Testis (tissue), 5 donors: ENCODE measurements at places on chromosomes 16 and 17.

GRCh38 chr16:71956486-71956885, 43.7 kb downstream of the PKD1L3 start:
- no peaks in the 10 kb centered on the region for H3K4me1 ChIP-seq
- H3K27me3 ChIP-seq = no peaks in the 10 kb centered on the region
- no peak overlapping the region for H3K27ac ChIP-seq
- DNase-seq = no peak

DNA sequence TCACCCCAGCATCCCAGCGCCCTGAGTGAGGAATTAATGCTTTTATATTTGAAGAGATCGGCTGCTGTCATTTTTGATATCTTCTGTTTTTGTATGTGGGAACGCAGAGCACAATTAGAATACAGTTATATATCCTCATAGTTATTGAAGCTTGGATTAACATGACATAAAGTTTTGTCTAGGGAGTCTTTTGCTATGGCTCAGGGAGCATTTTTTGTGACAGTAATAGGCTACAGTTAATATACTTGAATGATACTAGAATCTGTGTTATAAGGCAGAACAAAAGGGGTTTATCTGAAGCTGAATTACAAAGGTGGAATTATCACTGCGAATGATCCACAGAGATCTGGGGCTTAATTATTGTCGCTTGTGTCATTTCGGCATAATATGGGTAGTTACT, 239.4 kb downstream of the MSI2 start:
- H3K4me3 ChIP-seq = no peak overlapping the region
- peaks cover 11% of the 10 kb centered on the region for H3K4me1 ChIP-seq
- H3K27ac ChIP-seq = no peak overlapping the region
- DNase-seq = no peak

DNA sequence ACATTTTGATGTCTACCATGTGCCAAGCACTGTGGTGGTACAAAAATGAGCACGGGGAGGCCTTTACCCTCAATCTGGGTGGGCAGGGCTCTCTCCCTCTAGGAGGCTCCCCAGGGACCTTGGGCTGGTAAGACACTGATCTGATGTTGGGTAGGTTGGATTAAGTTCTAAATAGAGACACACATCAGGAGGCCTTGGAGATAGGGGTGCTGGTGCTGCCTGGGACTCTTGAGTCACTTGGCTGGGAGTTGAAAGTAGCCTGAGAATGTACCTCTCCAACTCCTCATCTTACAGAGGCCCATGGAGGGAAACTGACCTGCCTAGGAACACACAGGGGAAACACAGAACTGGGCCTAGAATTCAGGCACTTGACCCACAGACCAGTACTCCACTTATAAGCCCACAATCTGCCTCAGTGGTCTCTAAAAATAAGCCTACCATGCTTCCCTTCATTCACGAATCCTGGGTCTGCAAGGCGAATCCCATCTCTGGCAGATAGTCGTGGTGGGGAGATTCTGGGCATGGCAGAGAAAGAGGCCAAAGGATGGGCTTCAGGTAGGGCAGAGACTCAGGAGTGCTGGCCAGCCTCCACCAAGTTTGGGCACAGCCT, 1.8 kb upstream of the NEUROD2 start:
- peaks cover 5% of the 10 kb centered on the region for H3K27me3 ChIP-seq
- H3K4me3 ChIP-seq = no peak overlapping the region

GRCh38 chr16:50702725-50703124, 9.3 kb downstream of the NOD2 start:
- no peak overlapping the region for H3K4me3 ChIP-seq
- H3K27ac ChIP-seq = no peak overlapping the region
- H3K4me1 ChIP-seq = peaks cover under 1% of the 10 kb centered on the region
- H3K36me3 ChIP-seq = no peaks in the 10 kb centered on the region
- no peak for DNase-seq

- no peaks in the 10 kb centered on the region for H3K36me3 ChIP-seq
- H3K27me3 ChIP-seq = no peaks in the 10 kb centered on the region
- H3K27ac ChIP-seq = no peak overlapping the region
- no peaks in the 10 kb centered on the region for H3K4me1 ChIP-seq
Observed at GRCh38 chr16:80989801-80990200, 16.9 kb downstream of the CMC2 start.

- peaks cover 14% of the 10 kb centered on the region for H3K4me1 ChIP-seq
- peak; percentile 79 for DNase-seq
- H3K4me3 ChIP-seq = peak within 1 kb of the TSS; percentile 79
Observed at GRCh38 chr17:63600569-63601438, at the start of gene TACO1. TACO1 (plus strand) TSS chr17:63600895; CDS start chr17:63601084, 189 bp downstream.

DNA sequence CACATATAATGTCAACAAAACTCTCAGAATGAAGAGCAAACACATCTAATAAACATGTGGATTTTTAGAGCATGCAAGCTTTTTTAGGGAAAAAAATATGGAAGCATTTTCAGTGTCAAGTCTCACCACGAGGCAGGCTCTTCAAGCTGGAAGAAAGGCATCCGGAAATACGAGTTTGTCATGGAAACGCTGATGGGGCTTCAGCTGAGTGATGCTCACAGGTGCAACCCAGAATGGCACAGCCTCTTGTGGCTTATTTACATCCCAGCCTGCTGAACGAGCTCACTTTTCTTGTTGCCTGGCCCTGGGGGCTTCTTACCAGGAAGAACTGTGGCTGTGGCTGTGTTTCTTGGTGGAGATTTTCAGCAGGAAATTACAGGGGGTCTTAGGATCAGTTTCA, 24.1 kb upstream of the DYNLL2 start:
- no peaks in the 10 kb centered on the region for H3K27me3 ChIP-seq
- no peak for DNase-seq
- peaks cover 5% of the 10 kb centered on the region for H3K4me1 ChIP-seq
- H3K36me3 ChIP-seq = no peaks in the 10 kb centered on the region

GRCh38 chr17:61464843-61465180, 12.6 kb downstream of the TBX4 start:
- no peaks in the 10 kb centered on the region for H3K27me3 ChIP-seq
- no peak overlapping the region for H3K4me3 ChIP-seq
- H3K27ac ChIP-seq = no peak overlapping the region

DNA sequence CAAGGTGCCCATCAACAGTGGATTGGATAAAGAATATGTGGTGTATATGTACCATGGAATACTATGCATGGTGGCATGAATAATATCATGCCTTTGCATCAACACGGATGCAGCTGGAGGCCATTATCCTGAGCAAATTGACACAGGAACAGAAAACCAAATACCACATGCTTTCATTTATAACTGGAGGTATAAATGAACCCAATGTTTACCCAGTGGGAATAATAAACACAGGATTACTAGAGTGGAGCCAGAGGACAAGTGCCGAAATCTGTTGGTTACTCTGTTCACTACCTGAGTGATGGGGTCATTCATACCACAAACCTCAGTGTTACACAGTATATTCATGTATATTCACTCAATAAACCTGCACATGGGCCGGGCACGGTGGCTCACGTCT, 125.2 kb downstream of the CDH11 start:
- H3K4me1 ChIP-seq = no peaks in the 10 kb centered on the region
- H3K4me3 ChIP-seq = no peak overlapping the region
- no peaks in the 10 kb centered on the region for H3K36me3 ChIP-seq
- DNase-seq = no peak

- H3K4me3 ChIP-seq = no peak overlapping the region
- H3K36me3 ChIP-seq = no peaks in the 10 kb centered on the region
- H3K27me3 ChIP-seq = no peaks in the 10 kb centered on the region
Observed at GRCh38 chr17:19302791-19303331, 59.7 kb downstream of the B9D1 start.

DNA sequence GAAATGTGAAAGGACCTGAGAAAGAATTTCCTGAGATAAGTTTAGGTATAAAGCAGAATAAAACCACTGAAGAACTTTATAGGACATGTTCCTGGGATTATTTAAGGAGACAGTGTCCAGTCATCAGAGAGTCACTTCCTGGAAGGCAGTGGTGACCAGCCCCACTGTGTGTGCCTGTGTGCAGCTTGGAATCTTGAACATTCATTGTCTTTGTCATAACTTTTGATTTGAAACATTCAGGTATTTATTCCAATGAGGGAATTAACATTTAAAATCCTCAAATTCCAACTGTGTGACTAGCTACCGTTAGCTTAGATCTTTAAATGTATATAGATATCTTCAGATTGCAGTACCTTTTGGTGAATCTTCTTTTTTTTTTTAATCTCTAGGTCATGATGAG, 61.7 kb upstream of the MRC2 start:
- H3K4me3 ChIP-seq = no peak overlapping the region
- H3K27ac ChIP-seq = no peak overlapping the region
- DNase-seq = no peak
- no peaks in the 10 kb centered on the region for H3K27me3 ChIP-seq
- no peaks in the 10 kb centered on the region for H3K4me1 ChIP-seq

DNA sequence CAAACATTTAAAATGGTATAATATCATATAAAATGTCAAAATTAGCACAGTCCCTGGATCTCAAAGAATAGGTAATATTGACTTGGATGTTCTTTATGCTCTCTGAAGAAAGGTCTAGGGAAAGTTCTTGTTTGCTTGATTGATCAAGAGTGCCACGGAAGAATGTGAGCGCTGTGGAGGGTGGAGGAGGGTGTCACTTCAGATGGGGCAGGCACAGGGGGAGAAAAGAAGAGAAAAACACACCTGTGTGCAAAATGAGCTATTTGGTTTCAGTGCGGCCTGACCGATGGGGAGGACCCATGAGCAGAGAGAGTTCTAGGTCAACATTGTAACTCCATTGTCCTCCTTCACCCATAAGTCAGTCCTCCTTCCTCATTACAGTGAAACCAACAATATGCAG, 8.8 kb upstream of the VPS4A start:
- DNase-seq = no peak
- H3K36me3 ChIP-seq = no peaks in the 10 kb centered on the region
- H3K27me3 ChIP-seq = no peaks in the 10 kb centered on the region
- no peak overlapping the region for H3K27ac ChIP-seq
- no peak overlapping the region for H3K4me3 ChIP-seq
- H3K4me1 ChIP-seq = no peaks in the 10 kb centered on the region

- H3K27me3 ChIP-seq = no peaks in the 10 kb centered on the region
- H3K4me1 ChIP-seq = peaks cover 19% of the 10 kb centered on the region
- no peaks in the 10 kb centered on the region for H3K36me3 ChIP-seq
Observed at GRCh38 chr17:7228920-7229319, 5.4 kb downstream of the DVL2 start.

DNA sequence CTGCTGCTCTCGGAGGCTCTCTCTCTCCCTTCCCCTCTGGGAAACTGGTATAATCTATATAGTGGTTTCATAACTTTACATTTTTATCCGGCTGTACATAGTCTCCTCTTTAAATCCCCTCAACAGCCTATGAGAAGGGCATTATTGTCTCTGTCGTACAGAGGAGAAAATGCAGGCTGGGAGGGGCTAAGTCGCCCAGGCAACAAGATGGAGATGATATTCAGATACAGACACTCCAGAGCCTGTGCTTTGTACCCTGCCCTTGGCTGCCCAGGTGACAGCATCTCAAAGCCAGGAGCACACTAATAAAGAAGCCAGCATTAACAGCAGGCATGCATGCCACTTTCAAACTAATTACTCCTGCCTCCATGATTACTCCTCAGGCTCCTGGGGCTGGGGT, 4.7 kb upstream of the EIF1 start:
- H3K4me1 ChIP-seq = peaks cover 6% of the 10 kb centered on the region
- no peak overlapping the region for H3K27ac ChIP-seq
- DNase-seq = no peak
- no peaks in the 10 kb centered on the region for H3K36me3 ChIP-seq
- H3K27me3 ChIP-seq = no peaks in the 10 kb centered on the region
- H3K4me3 ChIP-seq = no peak overlapping the region

GRCh38 chr16:55933038-55933437, 57.9 kb upstream of the CES5A start:
- no peak for DNase-seq
- H3K27me3 ChIP-seq = no peaks in the 10 kb centered on the region
- no peaks in the 10 kb centered on the region for H3K36me3 ChIP-seq

- H3K36me3 ChIP-seq = no peaks in the 10 kb centered on the region
Observed at GRCh38 chr17:11997972-11998233, 628 bp upstream of the ZNF18 start.

- H3K4me1 ChIP-seq = peaks cover 20% of the 10 kb centered on the region
- peak; percentile 61 for DNase-seq
- no peak overlapping the region for H3K4me3 ChIP-seq
- H3K27ac ChIP-seq = peak overlapping the region; percentile 59
- H3K36me3 ChIP-seq = no peaks in the 10 kb centered on the region
- no peaks in the 10 kb centered on the region for H3K27me3 ChIP-seq
Observed at GRCh38 chr17:72110942-72111318, 9.9 kb upstream of the SOX9 start.

DNA sequence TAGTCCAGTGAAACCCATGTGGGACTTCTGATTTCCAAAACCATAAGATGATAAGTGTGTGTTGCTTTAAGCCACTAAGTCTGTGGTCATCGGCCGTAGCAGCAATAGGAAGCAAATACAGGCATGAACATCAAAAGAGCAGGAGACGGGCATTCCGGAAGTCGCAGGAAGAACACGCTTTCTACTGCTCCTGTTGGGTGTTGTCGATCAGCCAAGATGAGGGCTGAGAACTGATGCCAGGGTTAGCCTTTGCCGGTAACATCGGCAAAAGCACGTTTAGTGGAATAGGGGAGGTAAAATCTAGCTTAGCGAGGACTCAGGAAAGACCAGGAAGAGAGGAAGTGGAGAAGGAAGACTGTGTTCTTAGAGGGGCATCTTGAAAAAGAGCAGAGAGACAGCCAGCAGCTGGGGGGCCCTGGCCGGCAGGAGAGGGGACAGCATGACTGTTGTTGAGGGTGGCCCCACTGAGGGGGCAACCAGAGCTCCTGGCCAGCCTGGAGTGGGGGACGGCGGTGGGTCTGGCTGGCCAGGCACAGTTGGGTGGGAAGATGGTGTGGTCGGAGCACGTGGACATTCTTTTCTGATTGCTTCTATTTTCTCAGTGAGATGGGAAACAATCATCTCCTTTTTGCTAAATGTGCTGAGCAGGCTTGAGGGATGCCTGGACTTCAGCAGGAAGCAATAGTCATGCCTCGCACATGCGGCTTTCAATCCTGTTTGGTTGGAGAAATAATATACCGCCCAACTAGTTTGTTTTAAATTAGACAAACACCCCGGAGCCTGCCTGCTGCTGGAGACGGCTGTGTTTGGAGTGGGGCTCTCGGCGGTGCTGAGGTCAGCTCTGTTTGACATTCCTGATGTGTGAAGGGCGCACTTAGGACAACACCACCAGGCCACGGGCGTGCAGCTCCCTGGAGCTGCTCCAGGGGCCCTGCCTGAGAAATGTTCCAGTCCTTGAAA, 109.9 kb downstream of the METRNL start:
- H3K4me1 ChIP-seq = peaks cover 10% of the 10 kb centered on the region
- no peaks in the 10 kb centered on the region for H3K36me3 ChIP-seq
- H3K4me3 ChIP-seq = no peak overlapping the region
- no peaks in the 10 kb centered on the region for H3K27me3 ChIP-seq

DNA sequence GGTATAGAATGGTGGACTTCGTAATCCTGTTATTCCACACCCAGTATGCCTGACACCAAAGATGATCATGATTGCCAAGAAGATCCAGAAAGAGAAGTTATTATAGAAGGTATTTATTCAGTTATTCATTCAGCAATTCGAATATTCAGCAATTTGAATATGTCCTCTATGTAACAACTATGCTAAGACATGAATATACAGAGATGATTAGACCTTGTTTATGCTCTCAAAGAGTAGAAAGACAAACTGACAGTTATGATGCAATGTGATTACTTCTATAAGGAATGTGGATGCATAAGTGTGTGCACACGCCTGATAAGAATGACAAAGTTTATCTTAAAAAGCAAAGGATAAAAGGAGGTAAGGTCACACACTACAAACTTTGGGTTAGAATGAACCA, 218.1 kb downstream of the CDH11 start:
- H3K27ac ChIP-seq = no peak overlapping the region
- H3K36me3 ChIP-seq = no peaks in the 10 kb centered on the region
- H3K4me3 ChIP-seq = no peak overlapping the region

- H3K27me3 ChIP-seq = no peaks in the 10 kb centered on the region
- H3K4me1 ChIP-seq = peaks cover 4% of the 10 kb centered on the region
- no peaks in the 10 kb centered on the region for H3K36me3 ChIP-seq
- no peak for DNase-seq
- H3K4me3 ChIP-seq = no peak overlapping the region
- no peak overlapping the region for H3K27ac ChIP-seq
Observed at GRCh38 chr16:29315916-29316517, 90.5 kb downstream of the NPIPB11 start.
